ENCODE measurements at places on chromosomes 6 and 20.

DNA sequence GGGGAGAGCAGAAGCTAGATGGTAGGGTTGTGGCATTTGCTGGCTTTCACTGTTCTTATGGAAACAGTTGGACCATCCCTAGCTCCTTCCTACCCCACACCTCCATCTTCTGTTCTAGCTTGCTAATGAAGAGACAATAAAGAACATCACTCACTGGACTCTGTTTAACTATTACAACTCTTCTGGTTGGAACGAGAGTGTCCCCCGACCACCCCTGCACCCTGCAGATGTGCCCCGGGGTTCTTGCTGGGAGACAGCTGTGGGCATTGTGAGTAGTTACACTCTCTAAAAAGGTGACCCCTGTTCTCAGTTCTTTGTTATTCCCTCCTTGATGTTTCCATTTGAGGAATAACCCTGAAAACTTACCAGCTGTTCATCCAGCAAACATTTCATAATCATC is 40.4 kb upstream of the NOP56 start:
- no peak for DNase-seq

DNA sequence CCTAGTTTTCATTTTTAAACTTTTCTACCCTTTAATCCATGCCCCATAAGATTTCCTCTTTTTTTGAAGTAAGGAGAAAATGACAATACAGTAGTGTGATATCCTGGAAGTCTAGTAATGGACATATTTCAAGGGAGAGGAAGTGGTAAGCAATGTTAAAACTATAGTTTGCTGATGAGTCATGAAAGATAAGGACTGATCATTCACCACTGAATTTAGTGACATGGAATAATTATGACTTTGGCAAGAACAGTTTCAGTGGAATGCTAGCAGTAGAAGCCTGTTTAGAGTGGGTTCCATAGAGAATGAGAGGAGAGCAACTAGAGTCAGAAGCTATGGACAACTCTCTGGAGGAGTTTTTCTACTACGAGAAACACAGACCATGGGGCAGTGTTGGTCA is 24.9 kb upstream of the SLC2A12 start:
- DNase-seq = no peak

DNA sequence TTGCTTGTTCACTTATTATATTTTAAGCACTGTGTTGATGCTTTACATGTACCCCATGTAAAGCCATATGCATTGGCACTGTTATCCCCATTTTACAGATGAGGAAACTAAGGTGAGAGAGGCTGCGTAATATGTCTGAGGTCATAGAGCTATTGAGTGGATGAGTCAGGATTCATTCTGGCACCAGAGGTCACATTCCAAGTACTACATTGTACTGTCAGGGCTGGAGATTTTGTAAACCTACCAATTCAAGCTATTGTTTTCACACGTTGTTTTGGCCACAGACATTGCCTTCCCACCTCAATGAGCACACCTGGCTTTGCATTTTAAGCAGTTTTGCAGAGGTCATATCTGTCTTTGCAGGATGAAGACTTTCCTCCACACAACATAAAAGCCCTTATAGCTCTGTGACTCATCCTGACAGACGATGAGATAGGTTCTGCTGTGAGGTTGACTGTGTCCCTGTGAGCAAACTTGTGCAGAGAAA is 33.2 kb downstream of the ANKS1A start:
- no peak for DNase-seq

DNA sequence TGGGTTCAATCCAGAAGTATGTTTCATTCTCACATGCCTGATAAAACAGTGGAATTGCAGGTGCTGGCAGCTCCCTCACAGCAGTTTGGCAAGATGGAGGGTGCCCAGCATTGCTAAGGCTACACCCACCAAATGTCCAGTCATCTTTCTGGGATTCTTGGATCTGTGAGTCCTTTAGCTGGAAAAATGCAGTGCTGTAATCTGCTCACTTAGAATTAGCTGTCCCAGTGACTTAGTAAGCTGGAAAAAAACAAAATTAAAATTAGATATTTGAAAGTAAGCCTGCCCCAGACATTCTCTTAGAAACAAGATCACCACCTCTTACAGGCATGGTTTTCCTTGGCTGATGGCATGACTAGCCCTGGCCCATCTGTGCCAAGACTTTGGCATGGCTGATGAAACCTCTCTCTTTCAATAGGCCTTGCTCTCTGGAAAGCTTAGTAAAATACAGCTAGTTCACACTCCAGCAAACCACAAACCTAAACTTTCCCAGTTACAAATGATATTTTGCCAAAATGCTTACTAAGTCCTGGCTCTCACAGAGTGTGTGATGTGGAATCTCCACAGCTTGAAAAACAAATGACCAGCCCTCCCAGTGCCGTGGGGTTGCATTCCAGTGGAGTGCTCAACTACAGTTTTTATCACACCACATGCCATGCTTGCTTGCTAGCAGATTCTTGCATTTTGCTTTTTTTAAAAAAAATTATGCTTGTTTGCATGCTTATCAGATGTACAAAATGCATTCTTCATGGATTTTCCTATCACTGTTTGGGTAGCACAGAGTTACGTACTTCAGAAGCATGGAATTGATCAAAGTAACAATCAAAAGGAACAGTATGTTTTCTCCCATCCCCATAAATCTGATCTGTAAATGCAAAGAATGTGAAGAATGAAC is 261.5 kb downstream of the EYA4 start:
- DNase-seq = no peak

GRCh38 chr20:40639676-40640355 is 49.2 kb downstream of the MAFB start:
- no peak for DNase-seq

- no peak for DNase-seq
Measured at GRCh38 chr6:115945812-115946211, 114.9 kb downstream of the FRK start.

GRCh38 chr6:167094436-167094819 is 28.5 kb upstream of the CCR6 start:
- no peak for DNase-seq

DNA sequence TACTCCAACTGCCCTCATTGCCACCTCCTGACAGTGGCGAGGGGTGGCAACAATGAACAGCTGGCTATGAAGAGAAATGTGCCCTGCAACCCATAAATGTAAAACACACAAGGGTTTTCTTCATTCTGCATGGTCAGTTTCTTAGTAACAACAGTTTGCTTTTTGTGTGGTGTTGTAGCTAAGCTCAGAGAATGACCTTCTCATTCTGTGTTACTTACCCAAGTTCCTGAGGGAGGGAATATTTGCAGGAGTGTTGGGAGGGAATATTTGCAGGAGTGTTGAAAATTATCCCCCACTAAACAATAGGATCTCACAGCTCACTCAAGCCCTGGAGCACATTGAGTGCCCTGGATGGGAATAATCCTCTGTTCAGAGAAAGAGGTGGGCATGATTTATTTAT is 456.4 kb upstream of the CDH4 start:
- no peak for DNase-seq

- DNase-seq = no peak
Measured at GRCh38 chr6:112427499-112427898, 80.4 kb downstream of the RFPL4B start.

DNA sequence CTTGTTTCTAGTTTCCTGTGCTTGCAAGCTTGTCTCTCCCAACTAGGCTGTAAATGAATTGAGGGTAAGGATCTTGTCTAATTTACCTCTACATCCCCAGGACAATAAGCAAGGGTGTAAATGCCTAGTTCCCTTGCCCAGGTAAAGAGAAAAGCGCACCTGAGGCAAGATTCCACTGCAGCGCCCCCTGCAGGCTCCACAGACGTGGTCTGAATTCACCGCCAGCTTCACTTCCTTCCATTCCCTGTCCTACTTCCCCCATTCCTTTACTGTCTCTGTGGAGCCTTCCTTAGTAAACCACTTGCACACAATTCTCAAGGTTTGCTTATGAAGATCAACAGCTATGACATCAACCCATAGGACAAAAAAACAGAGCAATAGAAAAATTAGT is 42.3 kb downstream of the ANKEF1 start:
- DNase-seq = no peak

GRCh38 chr6:45966797-45967196 is 48.9 kb downstream of the CLIC5 start:
- no peak for DNase-seq

GRCh38 chr6:42171813-42172581 is 1.2 kb upstream of the GUCA1A start:
- DNase-seq = no peak
